Uterus (tissue), 4 donors: ENCODE measurements at places on chromosomes 16 and 17.
A peak's percentile ranks its signal among the peaks of the same experiment; 100 is the strongest.

DNA sequence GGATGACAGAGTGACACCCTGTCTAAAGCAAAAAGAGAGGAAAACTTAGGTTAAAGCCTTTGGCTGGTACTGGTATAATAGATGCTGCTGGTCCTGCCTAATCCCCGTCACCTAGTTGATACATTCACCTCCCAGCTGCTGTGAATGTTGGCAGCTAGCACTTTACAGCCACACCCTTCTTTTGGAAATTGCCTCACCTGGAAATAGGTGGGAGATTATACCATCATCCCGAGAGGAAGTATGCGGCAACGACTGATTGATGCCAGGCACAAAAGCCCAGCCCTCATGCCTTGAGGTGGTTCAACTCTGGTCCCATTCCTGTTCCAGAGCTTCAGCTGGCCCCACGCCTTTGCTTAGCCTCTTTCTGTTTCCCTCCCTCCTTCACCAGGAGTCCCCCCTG is 53.2 kb upstream of the SIAH1 start:
- DNase-seq: no peak

GRCh38 chr17:43079641-43080302 is 45.4 kb downstream of the BRCA1 start:
- DNase-seq: no peak

- DNase-seq: no peak
Measured at GRCh38 chr16:67825119-67825518, 17.0 kb upstream of the THAP11 start.

- DNase-seq: no peak
Measured at GRCh38 chr17:67215991-67216421, 29.0 kb downstream of the HELZ start.

DNA sequence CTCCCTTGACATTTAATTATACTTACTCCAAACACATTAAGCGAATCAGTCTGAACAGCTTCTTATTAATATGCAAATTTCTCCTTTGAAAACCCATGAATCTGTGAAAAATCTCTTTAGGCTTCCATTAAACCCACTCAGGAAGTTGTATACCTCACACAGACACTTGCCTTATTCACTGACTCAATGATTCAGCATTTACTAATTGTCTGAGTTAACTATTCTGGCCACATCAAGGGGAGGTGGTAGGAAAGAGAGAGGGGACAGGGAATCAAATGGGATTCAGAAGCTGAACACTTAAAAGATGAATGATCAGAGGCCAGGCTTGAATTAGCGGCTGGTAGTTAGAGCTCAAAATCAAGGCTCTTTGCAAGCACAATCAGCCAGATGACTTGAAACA is 70.0 kb downstream of the HS3ST3A1 start:
- no peak for DNase-seq

GRCh38 chr16:60720060-60720459 is 1316.2 kb downstream of the CDH8 start:
- DNase-seq: no peak

GRCh38 chr17:45320931-45321461 is 4.2 kb upstream of the MAP3K14 start:
- DNase-seq: no peak

DNA sequence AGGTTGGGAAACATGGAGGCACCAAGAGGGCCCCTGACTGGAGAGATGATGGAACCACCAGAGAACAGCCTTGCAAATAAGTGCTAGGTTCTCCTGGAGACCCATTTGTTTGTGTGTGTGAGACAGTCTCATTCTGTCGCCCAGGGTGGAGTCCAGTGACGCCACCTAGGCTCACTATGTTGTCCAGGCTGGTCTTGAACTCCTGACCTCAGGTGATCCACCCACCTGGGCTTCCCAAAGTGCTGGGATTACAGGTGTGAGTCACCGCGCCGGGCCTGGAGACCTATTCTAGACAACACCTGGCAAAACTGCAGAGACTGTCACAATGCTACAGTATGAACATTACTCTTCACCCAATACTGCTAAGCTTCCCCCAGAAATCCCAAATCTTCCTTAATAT is 1.5 kb downstream of the NPLOC4 start:
- DNase-seq: no peak

DNA sequence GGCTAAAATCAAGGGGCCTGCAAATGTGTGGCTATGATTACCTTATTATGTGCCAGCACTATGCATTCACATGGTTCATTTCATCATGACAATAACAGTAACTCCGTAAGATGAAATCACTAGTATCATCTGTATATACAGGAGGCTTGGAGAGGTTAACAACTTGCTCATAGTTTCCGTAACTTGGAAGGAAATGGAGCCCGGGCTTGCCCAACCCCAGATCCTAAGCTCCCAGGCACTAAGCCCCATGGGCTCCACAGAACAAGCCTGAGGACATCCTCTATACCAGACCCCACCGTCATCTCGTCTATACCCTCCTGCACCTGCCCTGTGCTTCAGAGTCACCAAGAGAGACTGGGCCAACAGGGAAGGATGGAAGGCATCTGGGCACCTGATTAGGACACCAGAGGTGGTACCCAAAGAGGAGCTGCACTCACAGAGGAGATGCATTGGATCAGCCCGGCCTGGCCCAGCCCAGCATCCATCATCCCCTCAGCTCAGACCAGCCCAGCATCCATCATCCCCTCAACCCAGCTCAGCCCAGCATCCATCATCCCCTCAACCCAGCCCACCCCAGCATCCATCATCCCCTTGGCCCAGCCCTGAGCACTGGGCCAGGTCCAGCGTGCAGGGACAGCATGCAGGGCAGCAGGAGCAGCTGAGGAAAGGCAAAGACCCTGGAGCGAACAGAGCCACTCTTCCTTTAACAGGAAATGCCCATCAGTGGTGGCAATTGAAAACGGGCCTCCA is 28.5 kb downstream of the NSMCE1 start:
- DNase-seq: no peak

- DNase-seq: no peak
Measured at GRCh38 chr16:65781363-65781762, 585.1 kb upstream of the CDH5 start.

DNA sequence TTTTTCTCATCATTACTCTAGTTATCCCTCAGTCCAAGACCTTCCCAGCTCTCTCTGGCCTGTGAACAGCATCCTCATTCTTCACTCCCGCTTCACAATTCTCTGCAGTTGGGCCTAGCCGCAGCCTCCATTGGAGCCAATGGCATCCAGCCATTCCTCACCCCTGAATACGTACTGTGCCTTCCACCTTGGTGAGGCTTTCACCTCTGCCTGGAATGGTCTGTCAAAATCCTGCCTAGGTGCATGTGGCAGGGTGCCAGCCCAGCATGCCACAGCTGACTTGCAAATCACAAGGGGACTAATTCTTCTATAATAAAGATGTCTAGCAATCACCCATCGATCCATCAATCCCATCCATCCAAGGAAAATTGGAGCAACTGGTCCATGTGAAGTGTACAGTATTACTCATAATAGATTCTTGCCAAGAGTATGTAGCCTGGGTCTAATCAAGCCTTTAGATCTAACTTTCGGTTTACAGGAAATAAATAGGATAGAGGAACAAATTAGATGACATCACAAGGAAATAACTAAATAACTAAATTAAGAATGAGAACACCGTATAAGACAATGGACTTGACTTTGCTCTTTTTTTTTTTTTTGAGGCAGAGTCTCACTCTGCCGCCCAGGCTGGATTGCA is 5.1 kb upstream of the CX3CL1 start:
- DNase-seq: no peak

DNA sequence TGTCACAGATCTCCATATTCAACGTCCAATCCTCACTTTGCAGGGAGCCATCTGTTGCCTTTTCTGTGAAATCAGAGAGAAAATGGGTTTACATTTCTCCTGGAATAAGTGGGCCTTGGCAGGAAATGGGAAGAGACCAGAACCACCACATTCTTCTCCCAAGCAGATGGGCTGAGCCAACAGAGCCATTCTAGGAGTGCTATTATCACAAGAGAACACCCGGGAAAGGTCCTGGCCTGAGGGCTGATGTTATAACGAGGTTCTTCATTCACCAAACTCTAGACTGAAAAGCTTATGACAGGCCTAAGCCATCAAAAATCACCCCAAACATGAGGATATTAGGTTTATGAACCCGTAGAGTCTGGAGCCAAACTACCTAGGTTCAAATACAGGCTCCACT is 64.7 kb downstream of the TOM1L2 start:
- no peak for DNase-seq

DNA sequence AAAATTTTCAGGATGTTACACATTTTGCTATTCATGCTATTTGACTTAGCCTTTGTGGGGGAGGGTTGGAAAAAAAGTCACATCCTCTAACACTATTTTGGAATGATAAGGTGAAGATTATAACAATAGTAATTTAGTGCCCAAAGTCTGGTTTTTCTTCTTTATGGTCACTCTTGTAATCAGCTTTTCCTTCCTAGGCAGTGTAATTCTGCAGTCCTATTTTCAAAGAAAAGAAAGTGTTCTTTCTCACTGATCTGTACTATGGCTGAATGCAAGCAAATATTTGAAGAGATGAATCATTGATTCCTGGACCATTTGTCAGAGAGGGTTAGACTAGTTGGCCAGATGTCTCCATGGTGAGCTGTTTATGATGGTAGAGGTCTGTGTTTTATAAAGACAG is 8.4 kb downstream of the RSPRY1 start:
- no peak for DNase-seq

DNA sequence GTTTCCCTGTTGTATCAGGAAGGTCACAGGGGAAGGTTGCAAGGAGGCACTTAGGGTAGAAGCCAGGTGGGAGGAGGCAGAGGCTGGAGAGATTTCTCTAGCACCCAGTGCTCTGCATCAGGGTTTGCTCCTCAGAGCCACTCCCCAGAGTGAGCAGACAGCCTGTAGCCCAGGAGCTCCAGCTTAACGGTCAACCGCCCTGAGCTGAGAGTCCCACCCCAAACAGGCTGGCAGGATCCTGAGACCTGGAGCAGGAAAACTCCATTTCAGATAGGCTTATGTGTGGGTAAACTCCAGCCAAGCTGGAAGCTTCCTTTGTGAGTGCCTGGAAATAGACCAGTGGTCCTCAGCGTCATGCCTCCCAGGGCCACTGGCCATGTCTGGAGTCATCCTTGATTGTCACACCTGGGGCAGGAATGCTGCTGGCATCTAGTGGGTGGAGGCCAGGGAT is 37.9 kb downstream of the MPRIP start:
- DNase-seq: no peak

DNA sequence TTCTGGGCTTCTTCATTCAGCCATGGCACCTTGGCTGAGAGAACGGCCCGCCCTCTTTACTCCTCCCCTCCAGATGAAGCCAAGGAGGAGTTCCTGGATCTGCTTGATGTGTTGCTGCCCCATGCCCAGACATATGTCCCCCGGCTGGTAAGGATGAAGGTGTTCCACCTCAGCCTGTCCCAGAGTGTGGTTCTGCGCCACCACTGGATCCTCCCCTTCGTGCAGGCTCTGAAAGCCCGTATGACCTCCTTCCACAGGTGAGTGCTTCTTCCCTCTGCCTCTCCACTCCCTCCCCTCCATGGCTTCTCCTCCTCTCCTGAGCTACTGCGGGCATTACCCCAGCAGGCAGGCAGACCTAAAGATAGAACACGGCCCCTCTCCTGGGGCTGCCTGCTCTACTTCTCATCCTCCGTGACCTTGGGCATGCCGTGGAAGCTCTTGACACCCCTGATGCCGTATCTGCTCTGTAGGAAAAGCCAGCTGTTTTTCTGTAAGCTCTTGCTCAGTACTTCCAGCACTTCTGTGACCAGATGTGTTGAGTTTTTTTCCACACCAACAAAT is 8.7 kb downstream of the USB1 start:
- no peak for DNase-seq

DNA sequence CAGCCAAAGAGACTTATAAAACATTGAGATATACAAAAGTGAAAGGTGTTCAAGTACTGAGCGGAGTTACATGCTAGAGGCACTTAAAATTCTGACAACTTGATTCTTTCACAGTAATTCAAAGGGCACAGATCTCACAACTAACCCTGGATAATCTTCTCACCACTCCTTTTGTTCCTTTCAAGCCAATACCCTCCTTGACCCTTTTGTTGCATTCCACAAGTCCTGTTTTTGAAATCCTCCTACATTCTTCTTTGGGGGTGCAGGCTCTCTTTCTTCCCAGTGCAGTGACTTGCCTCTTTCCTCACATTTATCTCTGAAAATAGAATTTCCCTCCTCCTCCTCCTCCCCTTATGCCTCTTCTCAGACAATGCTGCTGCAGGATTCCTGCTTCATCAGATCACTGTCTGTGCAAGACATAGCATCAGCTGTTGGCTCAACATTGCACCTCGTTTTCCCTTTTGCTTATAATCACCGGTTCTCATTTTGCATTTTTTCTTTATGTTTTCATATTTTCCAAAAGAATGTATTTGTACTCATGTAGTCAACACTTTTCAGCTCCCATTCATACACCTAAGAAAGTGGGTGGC is 199.3 kb downstream of the CDH8 start:
- no peak for DNase-seq

GRCh38 chr17:14886200-14886739 is 378.9 kb downstream of the PMP22 start:
- no peak for DNase-seq

GRCh38 chr17:7380855-7381683 is at the start of gene TNK1:
Gene TNK1 (plus strand): TSS chr17:7381089. CDS start chr17:7382927, 1,838 bp downstream.
- DNase-seq: peak; percentile 56

GRCh38 chr17:13337864-13338371 is 263.8 kb downstream of the HS3ST3A1 start:
- no peak for DNase-seq

DNA sequence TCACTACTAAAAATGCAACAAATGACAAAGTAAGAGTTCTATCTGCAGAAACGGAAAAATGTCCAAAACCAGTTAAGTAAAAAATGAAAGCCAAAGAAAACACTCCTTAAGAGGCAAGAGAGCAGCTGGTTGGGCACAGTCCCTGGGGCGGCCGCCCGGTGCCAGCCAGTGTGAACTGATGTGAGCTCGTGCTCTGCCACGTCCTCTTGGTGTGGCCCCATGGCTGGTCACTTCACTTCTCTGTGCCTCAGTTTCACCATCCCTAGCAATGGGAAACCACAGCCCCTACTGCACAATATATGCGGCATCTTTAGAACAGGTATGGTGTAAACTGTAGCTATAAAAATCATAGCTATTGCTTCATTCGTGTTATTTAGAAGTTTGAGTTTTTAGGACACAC is 21.2 kb downstream of the USP36 start:
- no peak for DNase-seq

GRCh38 chr17:82019690-82020571 is 2.7 kb downstream of the CENPX start:
- no peak for DNase-seq

DNA sequence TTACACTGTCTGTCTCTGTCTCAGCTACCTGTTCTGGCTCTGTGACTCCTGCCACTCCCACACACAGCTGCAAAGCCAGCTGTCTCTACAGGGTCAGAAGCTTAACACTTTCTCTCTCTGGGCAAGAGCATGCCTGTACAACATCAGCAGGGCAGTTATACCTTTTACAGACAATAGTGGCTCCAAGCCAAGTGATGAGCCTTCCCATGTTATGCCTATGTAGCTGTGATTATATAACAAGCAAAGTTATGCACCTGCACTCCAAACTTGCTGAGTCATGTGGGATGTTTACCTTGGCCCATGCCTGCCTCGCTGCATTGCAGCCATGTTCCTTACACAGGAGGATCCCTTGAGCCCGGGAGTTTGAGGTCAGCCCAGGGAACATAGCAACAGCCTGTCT is 31.8 kb upstream of the APPBP2 start:
- no peak for DNase-seq
